Activated gamma-delta T cell treated with anti-CD3 and anti-CD28 coated beads, Interleukin-2, amount 50 U/mL, for 16 hours (primary cell): ENCODE measurements at places on chromosomes 3 and 15.

- no peak for DNase-seq
These were observed 145.0 kb downstream of the ADAM10 start for GRCh38 chr15:58604455-58604923.

GRCh38 chr15:25178835-25179672 lies 224.3 kb downstream of the SNRPN start:
- no peak for DNase-seq

DNA sequence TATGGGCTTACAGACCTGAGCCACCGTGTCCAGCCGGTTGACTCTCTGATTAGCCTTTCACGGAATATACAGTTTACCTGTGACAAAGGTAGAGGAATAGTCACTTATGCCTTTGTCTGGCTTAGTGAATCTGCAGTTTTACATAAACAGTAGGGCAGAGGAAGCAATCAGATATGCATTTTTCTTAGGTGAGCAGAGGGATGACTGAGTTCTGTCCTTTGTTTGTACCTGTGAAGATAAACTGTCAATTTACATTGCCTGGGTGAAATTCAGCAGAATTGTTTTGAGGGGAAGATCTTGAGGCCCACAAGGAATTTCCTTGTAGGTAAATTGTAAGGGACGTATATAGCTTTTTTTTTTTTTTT lies 10.8 kb downstream of the EDEM1 start:
- no peak for DNase-seq

- DNase-seq: no peak
These were observed 54.5 kb upstream of the C3orf80 start for GRCh38 chr3:160170409-160171370.
